ENCODE measurements at places on chromosomes 13 and 19.

GRCh38 chr13:20521364-20522115 is 4.1 kb downstream of the CRYL1 start:
- DNase-seq = no peak

GRCh38 chr19:3987619-3988371 is 2.5 kb upstream of the EEF2 start:
- peak; percentile 79 for DNase-seq

DNA sequence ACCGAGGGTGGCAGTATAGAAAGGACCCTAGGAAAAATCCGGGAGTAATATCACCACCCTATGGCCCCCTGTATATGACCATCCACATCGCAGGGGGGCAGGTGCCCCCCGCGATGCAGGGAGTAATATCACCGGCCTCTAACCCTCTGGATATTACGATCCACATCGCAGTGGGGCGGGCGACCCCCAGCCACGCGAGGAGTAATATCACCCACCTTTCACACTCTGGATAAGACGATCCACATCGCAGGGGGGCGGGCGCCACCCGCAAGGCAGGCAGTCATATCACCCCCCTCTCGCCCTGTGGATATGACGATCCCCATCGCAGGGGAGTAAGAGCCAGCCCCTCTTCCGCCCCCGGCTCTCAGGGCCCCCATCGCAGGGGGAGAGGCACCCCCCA is 76.7 kb upstream of the RUBCNL start:
- DNase-seq = no peak

DNA sequence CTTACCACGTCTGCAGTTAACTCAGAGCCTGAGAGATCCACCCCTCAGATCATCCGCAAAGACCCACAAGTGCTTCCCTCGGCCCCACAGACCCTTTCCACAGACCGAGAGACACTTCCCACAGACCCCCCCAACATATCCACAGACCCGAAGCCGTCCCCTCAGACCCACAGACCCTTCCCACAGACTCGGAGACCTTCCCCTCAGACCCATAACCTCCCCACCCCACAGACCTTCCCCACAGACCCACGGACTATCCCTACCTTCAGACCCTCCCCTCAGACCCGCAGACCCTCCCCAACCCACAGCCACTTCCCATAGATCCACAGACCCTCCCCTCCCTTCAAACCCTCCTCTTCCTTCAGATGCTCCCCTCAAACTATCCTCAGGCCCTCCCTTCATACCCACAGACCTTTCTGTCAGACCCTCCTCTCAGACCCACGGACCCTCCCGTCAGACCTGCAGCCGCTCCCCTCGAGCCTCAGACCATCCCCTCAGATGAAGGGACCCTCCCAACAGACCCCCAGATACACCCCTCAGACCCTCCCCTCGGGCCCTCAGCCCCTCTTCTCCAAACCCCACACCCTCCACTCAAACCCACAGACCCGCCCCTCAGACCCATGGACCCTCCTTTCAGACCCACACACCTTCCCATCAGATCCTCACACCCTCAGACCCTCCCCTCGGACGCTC is 20.1 kb upstream of the TFDP1 start:
- no peak for DNase-seq

GRCh38 chr19:57052081-57052480 is 67.7 kb upstream of the USP29 start:
- no peak for DNase-seq
